Stimulated activated CD4-positive, alpha-beta T cell treated with anti-CD3 and anti-CD28 coated beads, Interleukin-12 subunit alpha, Interleukin-12 subunit beta, amount 100 ng/mL, for 48 hours (primary cell): ENCODE measurements at places on chromosomes 16 and 17.
A peak's percentile ranks its signal among the peaks of the same experiment; 100 is the strongest.

GRCh38 chr16:19329932-19330331 is 44.4 kb downstream of the CLEC19A start:
- DNase-seq, result no peak

DNA sequence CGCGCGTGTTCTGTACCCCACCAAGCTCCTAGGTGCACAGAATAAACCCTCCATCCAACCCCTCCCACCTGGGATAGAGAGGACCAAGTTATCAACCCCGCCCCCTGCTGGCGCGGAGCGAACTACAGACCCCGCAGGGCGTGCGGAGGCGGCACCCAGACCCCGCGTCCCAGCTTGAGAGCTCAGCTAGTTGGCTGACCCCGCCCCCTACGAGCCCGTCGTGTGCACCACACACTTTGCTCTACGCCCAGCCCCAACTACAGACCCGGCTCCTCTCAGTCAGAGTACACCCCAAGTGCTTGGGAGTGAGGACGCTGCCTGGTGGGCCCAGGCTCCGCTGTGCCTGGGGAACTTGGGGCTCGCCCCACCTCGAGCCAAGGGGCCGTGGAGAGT is 1.5 kb downstream of the GRIN2A start:
- no peak for DNase-seq

GRCh38 chr17:7034955-7035590 is 742 bp upstream of the SLC16A13 start:
- DNase-seq, result no peak

- DNase-seq, result peak; percentile 35
Measured at GRCh38 chr16:53061701-53062159, 6.9 kb downstream of the CHD9 start.

- DNase-seq, result no peak
Measured at GRCh38 chr17:80921159-80921558, 70.5 kb upstream of the CHMP6 start.

DNA sequence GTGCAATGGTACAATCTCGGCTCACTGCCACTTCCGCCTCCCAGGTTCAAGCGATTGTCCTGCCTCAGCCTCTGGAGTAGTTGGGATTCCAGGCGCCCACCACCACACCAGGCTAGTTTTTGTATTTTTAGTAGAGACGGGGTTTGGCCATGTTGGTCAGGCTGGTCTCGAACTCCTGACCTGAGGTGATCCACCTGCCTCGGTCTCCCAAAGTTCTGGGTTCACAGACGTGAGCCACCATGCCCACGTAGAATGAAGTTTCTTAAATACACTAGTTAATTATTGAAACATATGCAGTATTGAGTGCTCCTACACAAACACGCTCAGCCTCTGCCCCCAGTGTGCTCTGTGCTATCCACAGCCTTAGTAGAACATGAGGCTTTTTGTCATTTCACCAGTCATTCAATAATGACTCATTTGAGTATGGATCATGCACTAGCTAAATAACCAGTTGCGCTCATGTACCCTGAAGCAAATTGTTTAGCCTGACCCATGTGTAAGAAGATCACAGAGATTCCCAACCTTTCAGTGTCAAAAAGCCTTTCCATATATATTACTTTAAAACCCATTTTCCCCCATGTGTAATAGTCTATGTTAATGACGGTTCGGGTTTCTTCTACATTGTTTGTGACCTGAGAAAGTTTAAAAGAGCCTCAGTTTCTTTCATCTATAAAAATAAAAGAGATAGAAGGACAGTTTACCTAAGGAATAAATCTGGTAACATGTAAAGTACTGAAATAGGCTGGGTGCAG is 49.7 kb downstream of the TUBD1 start:
- DNase-seq, result no peak

GRCh38 chr16:26649381-26650045 is 417.2 kb upstream of the C16orf82 start:
- no peak for DNase-seq

GRCh38 chr17:32993977-32994376 is 2.3 kb downstream of the SPACA3 start:
- DNase-seq, result no peak

- DNase-seq, result no peak
Measured at GRCh38 chr17:29107933-29108822, 65.2 kb downstream of the PIPOX start.

DNA sequence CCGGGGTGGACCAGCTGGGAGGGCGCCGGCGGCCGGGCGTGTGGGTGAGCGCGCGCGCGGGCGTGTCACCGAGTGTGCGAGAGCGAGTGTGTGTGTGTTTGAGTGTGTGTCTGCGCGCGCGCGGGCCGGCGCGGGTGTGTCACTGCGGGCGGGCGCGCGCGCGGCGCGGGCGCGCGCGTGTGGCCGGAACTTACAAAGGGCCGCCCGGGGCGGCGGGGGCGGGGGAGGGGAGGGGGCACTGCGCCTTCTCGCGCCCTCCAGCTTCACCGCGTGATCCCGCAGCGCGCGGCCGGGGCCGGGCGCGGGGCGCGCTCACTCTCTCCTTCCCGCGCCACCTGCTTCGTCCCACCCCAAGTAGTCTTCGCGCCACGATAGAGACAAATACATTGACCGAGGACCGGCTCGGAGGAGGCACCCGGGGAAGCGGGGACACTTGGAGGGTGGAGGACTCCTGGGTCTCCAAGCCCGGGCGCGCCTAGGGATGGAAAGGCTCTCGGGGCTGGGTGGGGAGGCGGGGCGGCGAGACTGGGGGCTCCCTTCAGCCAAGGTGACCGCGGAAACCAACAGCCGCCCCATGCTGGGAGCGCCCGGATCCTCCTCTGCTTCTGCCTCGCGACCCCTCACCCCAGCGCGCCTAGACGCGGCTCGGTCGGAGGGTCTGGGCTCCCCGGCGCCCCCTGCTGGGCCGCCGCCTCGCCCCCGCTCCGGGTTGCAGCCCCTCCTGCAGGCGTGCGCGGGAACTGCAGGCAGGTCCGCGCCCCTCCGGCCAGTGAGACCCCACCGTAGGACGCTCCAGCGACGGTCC is at the start of gene SRCIN1:
Gene SRCIN1, minus strand, starts transcription at position 112 of the 805 bp plus-strand sequence. CDS start 247 bp downstream, outside the sequence.
- peak; percentile 20 for DNase-seq

DNA sequence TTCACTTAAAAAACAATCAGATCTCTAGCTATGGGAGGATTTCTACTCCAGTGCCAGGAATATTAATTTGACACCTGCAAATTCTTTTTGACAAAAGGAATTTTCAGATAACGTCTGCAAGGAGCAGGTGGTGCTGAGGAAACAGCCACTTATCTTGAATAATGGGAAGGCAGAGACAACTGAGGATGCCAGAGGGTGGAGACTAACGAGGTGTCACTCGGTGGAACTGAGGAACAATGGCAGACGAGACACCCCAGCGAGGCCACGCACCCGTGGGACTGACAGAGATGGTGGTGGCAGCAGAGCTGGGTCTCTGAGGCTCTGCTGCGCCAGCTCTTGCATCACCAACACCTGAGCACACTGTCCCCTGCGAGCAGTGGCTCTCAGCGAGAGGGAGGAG is 42.2 kb downstream of the VAC14 start:
- DNase-seq, result no peak

GRCh38 chr16:51267681-51268080 is 116.6 kb upstream of the SALL1 start:
- no peak for DNase-seq

- no peak for DNase-seq
Measured at GRCh38 chr17:74491626-74492025, 25.2 kb downstream of the CD300A start.

DNA sequence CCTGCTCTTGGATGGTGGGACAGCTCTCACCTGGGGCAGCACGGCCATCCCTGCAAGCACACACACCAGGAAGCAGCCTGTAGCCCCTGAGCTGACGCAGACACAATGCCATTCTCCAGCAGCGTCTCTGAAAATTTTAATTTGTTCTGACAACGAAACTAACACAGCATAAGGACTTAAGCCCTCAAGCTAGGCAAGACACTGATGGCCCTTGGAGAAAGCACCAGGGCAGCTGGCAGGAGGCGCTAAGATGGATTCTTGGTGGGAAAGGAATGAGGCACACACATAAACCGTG is 2.7 kb upstream of the LIMD2 start:
- DNase-seq, result no peak

DNA sequence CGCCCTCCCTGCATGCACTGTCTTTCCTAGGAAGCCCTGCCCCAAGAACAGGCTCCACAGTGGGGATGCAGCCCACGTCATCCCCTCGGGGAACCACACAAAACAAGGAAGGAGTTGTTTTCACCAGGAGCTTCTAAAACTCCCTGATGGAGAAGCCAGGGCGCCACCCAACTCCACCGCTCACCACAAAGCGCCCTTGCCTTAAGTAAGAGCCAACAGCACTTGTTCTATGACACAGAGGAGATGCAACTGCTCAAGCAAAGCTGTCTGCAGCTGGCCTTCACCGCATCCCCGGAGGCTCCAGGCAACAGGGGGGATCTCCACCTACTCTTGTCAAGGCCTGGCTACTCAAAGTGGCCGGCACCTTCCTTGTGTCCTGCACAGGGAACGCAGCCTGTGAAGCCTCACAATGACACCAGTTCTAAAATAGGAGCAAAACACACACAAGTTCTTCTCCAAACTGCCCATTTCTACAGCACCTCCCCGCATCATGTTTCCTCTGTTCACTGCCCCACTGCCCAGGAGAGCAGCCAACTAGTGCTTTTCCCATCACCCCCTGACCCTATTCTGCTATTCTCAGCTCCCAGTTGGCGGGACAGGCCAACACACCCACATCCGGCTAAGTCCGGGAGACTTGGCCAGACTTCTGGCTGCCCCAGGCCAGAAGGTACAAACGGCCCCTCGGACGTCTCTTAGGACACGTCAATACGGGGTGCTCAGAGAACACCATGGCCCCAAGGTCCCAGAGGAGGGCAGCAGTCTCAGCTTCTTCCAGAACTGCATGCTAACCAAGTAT is 24.2 kb downstream of the MPG start:
- DNase-seq, result no peak

GRCh38 chr16:80806927-80807340 is 2.5 kb upstream of the CDYL2 start:
- peak; percentile 60 for DNase-seq

- DNase-seq, result no peak
Measured at GRCh38 chr16:25914357-25914962, 222.7 kb downstream of the HS3ST4 start.

DNA sequence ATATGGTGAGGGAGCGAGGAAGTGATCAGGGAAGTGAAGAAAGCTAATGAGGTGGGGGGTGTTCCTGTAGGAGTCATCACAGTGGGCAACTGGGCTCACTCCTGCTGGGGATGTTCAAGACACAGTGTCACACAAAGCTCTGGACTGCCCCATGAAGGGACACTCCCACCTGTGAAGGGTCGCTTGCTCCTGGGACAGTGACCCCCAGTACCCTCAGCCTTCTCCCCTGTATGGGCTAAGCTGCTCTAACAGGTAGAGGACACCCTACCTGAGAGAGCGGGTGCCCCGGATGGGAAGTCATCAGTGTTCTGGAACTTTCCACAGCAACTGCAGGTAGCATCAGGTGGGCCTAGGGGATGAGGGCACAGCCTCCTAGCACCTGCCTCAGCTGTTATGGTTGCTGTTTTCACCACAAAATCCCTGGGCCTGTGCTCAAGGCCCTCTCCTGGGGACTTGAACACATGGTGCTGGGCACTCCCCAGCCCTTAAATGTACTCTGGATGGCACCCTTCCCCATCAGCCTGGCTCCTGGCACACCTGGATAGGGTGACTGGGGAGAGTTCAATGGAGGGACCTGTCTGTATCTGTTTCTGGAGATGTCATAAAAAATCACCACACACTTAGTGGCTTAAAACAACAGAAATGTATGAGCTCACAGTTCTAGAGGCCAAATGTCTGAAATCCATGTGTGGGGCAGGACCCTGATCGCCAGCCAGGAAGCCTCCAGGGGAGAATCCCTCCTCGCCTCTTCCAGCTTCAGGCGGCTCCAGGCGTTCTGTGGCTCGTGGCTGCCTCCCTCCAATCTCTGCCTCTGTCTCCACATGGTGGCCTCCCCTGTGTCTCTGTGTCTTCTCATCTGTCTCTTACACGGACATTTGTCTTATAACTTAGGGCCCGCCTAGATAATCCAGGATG is 104.0 kb upstream of the CDH5 start:
- DNase-seq, result no peak

DNA sequence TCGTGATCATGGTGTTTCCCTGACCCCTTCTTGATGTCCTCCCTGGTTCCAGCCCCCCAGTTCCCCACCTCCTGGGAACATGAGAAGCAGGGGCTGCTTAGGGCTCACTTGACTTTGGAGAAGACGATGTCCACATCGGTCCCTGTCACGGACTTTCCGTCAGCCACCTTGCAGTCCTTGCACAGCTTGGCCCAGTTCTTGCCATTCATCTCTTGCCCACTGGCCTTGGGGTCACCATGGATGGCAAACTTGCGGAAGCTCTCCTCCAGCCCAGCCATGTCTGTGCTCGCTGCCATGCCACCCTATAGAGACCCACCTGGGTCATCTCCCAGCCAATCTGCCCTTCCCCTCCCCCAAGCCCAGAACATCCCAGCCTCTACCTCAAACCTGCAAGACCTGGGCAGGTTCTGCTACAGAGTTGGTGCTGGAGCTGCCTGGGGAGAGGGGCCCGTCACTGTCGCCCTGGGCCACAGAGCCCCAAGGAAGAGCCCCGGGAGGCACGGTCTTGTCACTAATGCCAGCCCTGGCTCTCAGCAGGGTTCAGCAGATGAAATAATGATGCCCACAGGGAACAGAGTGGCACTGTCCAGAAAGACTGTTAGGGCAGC is 2.4 kb downstream of the TPPP3 start:
- no peak for DNase-seq

DNA sequence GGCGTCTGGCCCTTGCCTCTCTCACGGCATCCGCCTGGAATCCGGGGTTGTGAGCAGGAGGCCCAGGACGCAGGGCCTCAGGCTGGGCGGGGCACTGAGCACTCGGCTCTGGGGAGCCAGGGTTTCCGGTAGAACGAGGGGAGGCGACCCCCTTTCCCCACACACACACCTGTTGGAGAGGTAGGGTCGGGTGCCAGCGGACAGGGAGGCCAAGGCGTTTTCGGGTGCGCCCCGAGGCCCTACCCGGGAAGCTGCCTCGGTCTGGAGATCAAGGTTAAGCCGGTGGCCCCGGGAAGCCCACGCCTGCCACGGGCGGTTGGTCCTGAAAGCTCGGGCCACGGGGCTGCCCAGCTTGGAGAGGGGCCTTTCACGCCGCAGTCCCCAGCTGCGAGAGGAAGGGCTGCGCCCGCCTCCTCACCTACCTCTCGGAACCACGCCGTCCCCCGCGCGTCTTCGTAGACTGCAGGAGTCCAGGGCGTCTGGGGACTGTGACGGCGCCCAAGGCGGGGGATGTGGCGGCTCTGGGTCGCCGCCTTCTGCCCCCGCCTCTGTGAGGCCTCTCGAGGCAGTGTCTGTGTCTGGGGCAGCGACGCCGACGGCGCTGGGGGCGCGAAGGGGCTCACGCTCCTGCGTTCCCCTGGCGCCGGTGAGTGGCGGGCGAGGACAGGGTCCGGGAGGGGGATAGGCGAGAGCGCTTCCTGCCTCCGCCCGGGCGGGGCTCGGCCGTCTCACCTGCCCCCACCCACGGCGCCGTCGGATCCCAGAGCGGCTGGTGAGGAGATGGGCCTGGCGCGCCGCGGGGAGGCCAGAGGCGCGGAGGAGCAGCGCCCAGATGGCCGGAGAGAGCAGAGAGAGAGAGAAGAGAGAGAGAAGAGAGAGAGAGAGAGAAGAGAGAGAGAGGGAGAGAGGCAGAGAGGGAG is 20.3 kb upstream of the HOXB9 start:
- no peak for DNase-seq

- no peak for DNase-seq
Measured at GRCh38 chr16:57648125-57648524, 19.7 kb downstream of the ADGRG1 start.
